B cell (primary cell): ENCODE measurements at places on chromosomes 12 and 14. TPM values are rescaled to one million over a fixed set of nuclear protein-coding genes. Genes with fewer than 3 reads are reported as not detected.
A peak's percentile ranks its signal among the peaks of the same experiment; 100 is the strongest.

IFNG-AS1 gene
- total RNA-seq: 14.7 and 19.0 TPM in 2 replicates

GPRC5D gene
- total RNA-seq: 0.47 and 0.92 TPM in 2 replicates

FBRSL1 gene
- 112 and 121 TPM in 2 replicates for total RNA-seq

NEUROD4 gene
- total RNA-seq: not detected in 2 replicates

AMIGO2 gene
- 9.2 and 10.4 TPM in 2 replicates for total RNA-seq

WNT5B gene
- 0.57 TPM in 1 of 2 replicates, not detected in the other for total RNA-seq

NRL gene
- total RNA-seq: 8.1 and 8.8 TPM in 2 replicates

DTX1 gene
- total RNA-seq: 47.0 and 47.8 TPM in 2 replicates

- no peaks in the 10 kb centered on the region for H3K36me3 ChIP-seq
- DNase-seq: peak; percentile 57
- H3K27me3 ChIP-seq: no peaks in the 10 kb centered on the region
- H3K4me3 ChIP-seq: no peak overlapping the region
- H3K27ac ChIP-seq: no peak overlapping the region
- no peaks in the 10 kb centered on the region for H3K4me1 ChIP-seq
Observed at GRCh38 chr12:55659486-55660385, 23.0 kb downstream of the OR10P1 start.

DNA sequence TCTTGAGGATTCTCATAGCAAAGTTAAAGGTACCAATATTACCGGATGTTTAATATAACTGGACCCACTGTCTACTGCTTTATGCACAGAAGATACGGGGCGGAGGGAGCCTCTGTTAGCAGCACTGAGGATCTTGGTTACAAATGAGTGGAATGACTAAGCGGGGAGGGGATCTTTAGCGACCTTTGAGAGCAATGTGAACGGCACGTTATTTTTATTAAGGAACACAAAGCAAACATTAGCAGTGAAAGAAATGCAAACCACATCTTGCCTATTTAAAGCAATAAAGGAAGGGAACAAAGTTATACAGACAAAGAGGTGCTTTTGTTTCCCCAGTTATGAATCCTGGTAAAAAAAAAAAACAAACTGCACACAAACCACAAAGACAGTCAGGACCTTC, 27.1 kb upstream of the PRMT8 start:
- no peaks in the 10 kb centered on the region for H3K4me1 ChIP-seq
- no peaks in the 10 kb centered on the region for H3K36me3 ChIP-seq
- no peaks in the 10 kb centered on the region for H3K27me3 ChIP-seq
- no peak overlapping the region for H3K4me3 ChIP-seq

- H3K4me3 ChIP-seq: no peak overlapping the region
- no peak overlapping the region for H3K27ac ChIP-seq
- no peaks in the 10 kb centered on the region for H3K27me3 ChIP-seq
- no peaks in the 10 kb centered on the region for H3K36me3 ChIP-seq
- peaks cover 7% of the 10 kb centered on the region for H3K4me1 ChIP-seq
- DNase-seq: no peak
Observed at GRCh38 chr12:52241205-52241842, 8.3 kb downstream of the KRT7 start.

GRCh38 chr12:50991291-50991690, 34.9 kb downstream of the SLC11A2 start:
- H3K36me3 ChIP-seq: peaks cover 5% of the 10 kb centered on the region
- H3K4me3 ChIP-seq: no peak overlapping the region
- DNase-seq: no peak
- no peak overlapping the region for H3K27ac ChIP-seq
- no peaks in the 10 kb centered on the region for H3K27me3 ChIP-seq

GRCh38 chr12:2248901-2249381, 196.2 kb downstream of the CACNA1C start:
- H3K36me3 ChIP-seq: no peaks in the 10 kb centered on the region
- H3K27ac ChIP-seq: peak overlapping the region; percentile 69
- no peaks in the 10 kb centered on the region for H3K27me3 ChIP-seq

- no peak for DNase-seq
- H3K36me3 ChIP-seq: no peaks in the 10 kb centered on the region
- H3K27ac ChIP-seq: no peak overlapping the region
- H3K4me3 ChIP-seq: no peak overlapping the region
- peaks cover 4% of the 10 kb centered on the region for H3K27me3 ChIP-seq
Observed at GRCh38 chr14:51335531-51335930, 95.5 kb downstream of the TMX1 start.

DNA sequence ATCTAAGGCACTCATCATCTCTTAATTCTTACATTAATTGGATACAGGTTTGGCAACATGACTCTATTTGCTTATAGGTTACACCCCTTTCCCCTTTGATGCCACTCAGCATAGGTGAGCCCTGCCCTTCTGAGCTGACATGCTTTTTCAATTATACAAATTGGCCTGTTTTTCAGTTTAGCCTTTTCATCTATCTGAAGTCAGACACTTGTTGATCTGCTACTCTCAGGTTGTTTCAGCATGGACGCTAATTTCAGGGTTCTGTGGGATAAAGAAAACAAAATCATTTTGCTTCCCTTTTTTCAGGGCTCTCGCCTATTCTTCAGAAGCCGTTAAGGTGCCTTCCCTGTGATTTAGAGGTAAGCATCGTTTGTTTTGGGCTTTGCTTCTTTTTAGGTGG, 55.3 kb downstream of the DACT1 start:
- H3K27ac ChIP-seq: no peak overlapping the region
- no peak overlapping the region for H3K4me3 ChIP-seq
- no peak for DNase-seq
- no peaks in the 10 kb centered on the region for H3K27me3 ChIP-seq
- H3K36me3 ChIP-seq: no peaks in the 10 kb centered on the region

- peaks cover 18% of the 10 kb centered on the region for H3K27me3 ChIP-seq
- no peak for DNase-seq
- H3K36me3 ChIP-seq: no peaks in the 10 kb centered on the region
- no peaks in the 10 kb centered on the region for H3K4me1 ChIP-seq
Observed at GRCh38 chr12:114448618-114448933, 42.6 kb upstream of the TBX5 start.

DNA sequence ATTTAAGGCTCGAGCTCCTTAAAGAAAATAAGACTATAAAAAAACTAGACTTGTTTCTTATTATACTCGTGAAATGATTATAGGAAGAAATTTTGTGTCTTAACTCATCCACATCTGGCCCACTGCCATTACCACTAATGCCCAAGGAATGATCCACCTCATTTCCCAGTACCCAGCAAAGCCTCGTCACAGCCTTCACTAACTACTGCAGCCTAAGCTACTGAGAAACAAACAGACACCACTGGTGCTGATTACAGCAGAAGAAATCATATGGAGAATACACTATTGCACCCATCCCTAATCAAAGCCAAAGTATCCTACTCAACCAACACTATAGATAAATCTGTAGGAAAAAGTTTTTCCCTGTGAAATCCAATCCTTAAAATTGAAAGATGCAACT, 205.3 kb upstream of the NAV3 start:
- no peaks in the 10 kb centered on the region for H3K36me3 ChIP-seq
- no peak overlapping the region for H3K4me3 ChIP-seq
- H3K27me3 ChIP-seq: no peaks in the 10 kb centered on the region
- no peak for DNase-seq

- no peak overlapping the region for H3K4me3 ChIP-seq
- no peak overlapping the region for H3K27ac ChIP-seq
- DNase-seq: no peak
Observed at GRCh38 chr14:105220699-105221597, 27.4 kb upstream of the BTBD6 start.

DNA sequence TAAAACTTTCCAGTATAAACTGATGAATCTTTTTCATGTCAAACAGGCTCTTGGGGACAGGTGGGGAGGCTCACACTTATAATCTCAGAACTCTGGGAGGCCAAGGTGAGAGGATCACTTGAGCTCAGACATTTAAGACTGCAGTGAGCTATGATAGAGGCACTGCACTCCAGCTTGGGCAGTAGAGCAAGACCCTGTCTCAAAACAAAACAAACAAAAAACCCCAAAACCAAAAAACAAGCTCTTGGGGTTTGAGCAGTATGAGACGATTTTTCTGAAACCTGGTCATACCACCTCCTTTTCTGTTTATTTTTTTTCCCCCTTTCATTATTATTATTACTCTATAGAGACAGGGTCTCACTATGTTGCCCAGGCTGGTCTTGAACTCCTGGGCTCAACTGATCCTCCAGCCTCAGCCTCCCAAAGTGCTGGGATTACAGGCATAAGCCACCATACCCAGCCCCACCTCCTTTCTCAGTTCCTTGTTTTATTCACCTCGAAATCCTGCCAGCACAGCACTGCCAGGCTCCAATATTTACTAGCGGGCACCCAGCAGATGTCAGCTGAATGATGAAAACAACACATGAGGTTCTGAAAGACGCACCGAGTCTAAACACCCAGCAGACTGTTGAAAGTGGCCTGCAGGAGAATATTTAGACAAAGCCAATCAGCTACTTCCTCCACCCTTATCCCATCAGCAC, 19.5 kb upstream of the CDK17 start:
- H3K27me3 ChIP-seq: no peaks in the 10 kb centered on the region
- peaks cover 5% of the 10 kb centered on the region for H3K4me1 ChIP-seq
- H3K4me3 ChIP-seq: no peak overlapping the region
- no peak overlapping the region for H3K27ac ChIP-seq

- H3K4me1 ChIP-seq: no peaks in the 10 kb centered on the region
- no peaks in the 10 kb centered on the region for H3K36me3 ChIP-seq
- H3K27ac ChIP-seq: no peak overlapping the region
- no peaks in the 10 kb centered on the region for H3K27me3 ChIP-seq
Observed at GRCh38 chr14:29144621-29145020, 378.0 kb downstream of the FOXG1 start.

- H3K4me3 ChIP-seq: no peak overlapping the region
- no peak overlapping the region for H3K27ac ChIP-seq
- no peaks in the 10 kb centered on the region for H3K4me1 ChIP-seq
Observed at GRCh38 chr12:13436182-13436581, 239.7 kb downstream of the EMP1 start.
